Muscle of leg (tissue), 16 donors: ENCODE measurements at places on chromosomes 6 and 20. TPM values are rescaled to one million over a fixed set of nuclear protein-coding genes. Genes with fewer than 3 reads are reported as not detected.

The PTK6 gene
- 0.34 TPM for polyA plus RNA-seq

The AIF1 gene
- polyA plus RNA-seq, result 29.5 TPM

The AVP gene
- not detected for polyA plus RNA-seq

The BACH2 gene
- polyA plus RNA-seq, result 5.0 TPM

The RSPO3 gene
- polyA plus RNA-seq, result 19.8 TPM

DNA sequence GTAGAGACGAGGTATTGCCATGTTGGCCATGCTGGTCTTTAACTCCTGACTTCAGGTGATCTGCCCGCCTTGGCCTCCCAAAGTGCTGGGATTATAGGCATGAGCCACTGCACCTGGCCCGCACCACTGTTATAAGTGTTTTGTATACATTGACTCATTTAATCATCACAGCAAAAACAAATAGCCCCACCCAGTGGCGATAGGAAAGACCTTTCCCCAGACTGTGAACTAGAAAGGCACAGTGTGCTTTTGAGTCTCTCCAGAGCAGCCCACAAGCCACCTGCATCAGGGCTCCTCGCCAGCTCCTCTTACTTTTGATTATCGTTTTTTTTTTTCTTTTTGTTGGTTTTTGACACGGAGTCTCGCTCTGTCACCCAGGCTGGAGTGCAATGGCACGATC lies 27.9 kb upstream of the ZFP64 start:
- no peaks in the 10 kb centered on the region for H3K27me3 ChIP-seq
- no peak overlapping the region for H3K27ac ChIP-seq
- no peak overlapping the region for H3K4me3 ChIP-seq
- DNase-seq, result no peak
- H3K36me3 ChIP-seq, result no peaks in the 10 kb centered on the region

GRCh38 chr6:30626484-30627366 lies at the start of gene ATAT1:
Gene ATAT1 (plus strand): TSS chr6:30626874.
- peaks cover 75% of the 10 kb centered on the region for H3K36me3 ChIP-seq
- DNase-seq, result peak; percentile 93
- peaks cover 16% of the 10 kb centered on the region for H3K4me1 ChIP-seq
- peak within 1 kb of the TSS; percentile 95 for H3K27ac ChIP-seq

GRCh38 chr6:44247338-44248302 lies 719 bp downstream of the HSP90AB1 start:
- DNase-seq, result peak; percentile 81
- peak overlapping the region; percentile 92 for H3K4me3 ChIP-seq
- H3K4me1 ChIP-seq, result peaks cover 14% of the 10 kb centered on the region
- no peaks in the 10 kb centered on the region for H3K27me3 ChIP-seq
- H3K27ac ChIP-seq, result peak overlapping the region; percentile 97

GRCh38 chr6:130900913-130901312 lies 73.7 kb downstream of the SMLR1 start:
- no peak overlapping the region for H3K27ac ChIP-seq
- no peak for DNase-seq
- no peak overlapping the region for H3K4me3 ChIP-seq
- no peaks in the 10 kb centered on the region for H3K4me1 ChIP-seq

GRCh38 chr6:33107641-33108040 lies 31.9 kb downstream of the HLA-DPB1 start:
- H3K36me3 ChIP-seq, result no peaks in the 10 kb centered on the region
- peaks cover 21% of the 10 kb centered on the region for H3K27me3 ChIP-seq
- DNase-seq, result no peak
- no peak overlapping the region for H3K27ac ChIP-seq

DNA sequence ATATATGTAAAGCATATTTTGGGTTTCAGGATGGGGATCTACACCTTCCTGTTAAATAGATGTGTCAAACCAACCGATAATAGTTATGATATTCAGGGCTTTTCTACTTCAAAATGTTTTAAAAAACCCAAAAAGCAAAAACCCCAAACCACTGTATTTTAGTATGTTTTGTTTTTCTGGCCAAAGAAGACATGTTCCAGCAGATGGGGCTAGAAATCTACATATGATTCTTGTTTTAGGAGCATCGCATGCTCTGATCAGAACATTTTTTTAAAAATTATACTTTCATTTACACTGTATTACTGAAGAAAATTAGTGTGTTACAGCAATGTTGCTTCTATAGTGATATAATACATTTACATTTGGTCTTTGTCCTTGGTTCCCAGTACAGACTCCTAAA lies 11.0 kb downstream of the RMND1 start:
- H3K4me1 ChIP-seq, result no peaks in the 10 kb centered on the region
- peaks cover 4% of the 10 kb centered on the region for H3K36me3 ChIP-seq
- no peak overlapping the region for H3K4me3 ChIP-seq
- H3K27ac ChIP-seq, result no peak overlapping the region
- H3K27me3 ChIP-seq, result no peaks in the 10 kb centered on the region
- DNase-seq, result peak; percentile 62

DNA sequence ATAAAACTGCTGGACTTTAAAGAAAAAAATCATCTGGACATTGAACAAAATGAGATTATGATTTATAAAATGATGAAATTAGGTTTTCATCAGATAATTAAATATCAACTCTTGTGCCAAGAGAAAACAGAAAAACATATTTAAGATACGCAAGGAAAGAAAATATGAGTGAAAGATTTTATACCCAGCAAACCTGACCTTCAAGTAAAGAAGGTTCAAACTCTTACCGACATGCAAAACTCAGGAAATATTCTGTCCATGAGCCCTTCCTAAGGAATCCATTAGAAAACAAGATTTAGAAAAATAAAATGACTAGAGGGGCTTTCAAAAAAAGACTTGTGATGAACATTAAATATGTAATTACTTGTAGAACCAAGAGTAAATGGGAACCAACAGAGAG lies 257.2 kb upstream of the ARID1B start:
- no peak overlapping the region for H3K4me3 ChIP-seq
- no peaks in the 10 kb centered on the region for H3K36me3 ChIP-seq
- no peak for DNase-seq
- H3K4me1 ChIP-seq, result no peaks in the 10 kb centered on the region
- H3K27me3 ChIP-seq, result no peaks in the 10 kb centered on the region
